ENCODE measurements at places on chromosomes 5 and 9. TPM values are rescaled to one million over a fixed set of nuclear protein-coding genes. Genes with fewer than 3 reads are reported as not detected.

ANXA2R gene
- 4.6 TPM for total RNA-seq

ACTBL2 gene
- not detected for total RNA-seq

- DNase-seq, result no peak
- H3K27ac ChIP-seq, result no peak overlapping the region
- H3K4me3 ChIP-seq, result no peak overlapping the region
- no peaks in the 10 kb centered on the region for H3K36me3 ChIP-seq
- H3K27me3 ChIP-seq, result no peaks in the 10 kb centered on the region
These were observed 166.2 kb downstream of the NFIB start for GRCh38 chr9:14147738-14148137.

DNA sequence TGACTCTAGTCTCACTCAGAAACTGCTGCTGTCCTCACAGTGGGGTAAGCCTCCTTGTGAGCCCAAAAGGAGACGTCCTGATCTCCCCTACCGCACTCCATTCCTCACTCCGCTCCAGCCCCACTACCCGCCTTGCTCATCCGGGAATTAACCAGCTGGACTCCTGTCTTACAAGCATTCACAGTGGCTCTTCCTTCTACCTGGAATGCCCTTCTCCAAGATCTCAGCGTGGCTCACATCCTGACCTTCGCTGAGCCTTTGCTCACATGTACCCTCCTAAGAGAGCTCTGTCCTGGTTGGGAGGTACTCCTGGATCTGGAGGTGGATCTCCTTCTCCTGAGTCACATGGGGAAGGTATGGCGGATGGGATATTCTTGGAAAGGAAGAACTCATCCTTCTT lies 10.7 kb upstream of the KLF9 start:
- H3K36me3 ChIP-seq, result no peaks in the 10 kb centered on the region
- H3K27me3 ChIP-seq, result no peaks in the 10 kb centered on the region
- DNase-seq, result no peak
- H3K4me1 ChIP-seq, result peaks cover 13% of the 10 kb centered on the region

- H3K36me3 ChIP-seq, result no peaks in the 10 kb centered on the region
- no peak overlapping the region for H3K27ac ChIP-seq
- no peaks in the 10 kb centered on the region for H3K4me1 ChIP-seq
- H3K4me3 ChIP-seq, result no peak overlapping the region
- no peak for DNase-seq
- no peaks in the 10 kb centered on the region for H3K27me3 ChIP-seq
These were observed 21.9 kb downstream of the SOX30 start for GRCh38 chr5:157630341-157630740.

GRCh38 chr5:142175461-142176142 lies 67.0 kb downstream of the NDFIP1 start:
- no peaks in the 10 kb centered on the region for H3K36me3 ChIP-seq
- H3K27ac ChIP-seq, result no peak overlapping the region
- H3K4me1 ChIP-seq, result no peaks in the 10 kb centered on the region
- no peaks in the 10 kb centered on the region for H3K27me3 ChIP-seq
- DNase-seq, result no peak

Data from breast epithelium (tissue), 4 donors.